ENCODE measurements at places on chromosomes 13 and 19. TPM values are rescaled to one million over a fixed set of nuclear protein-coding genes. Genes with fewer than 3 reads are reported as not detected.

The BCAM gene
- total RNA-seq, result 3.4 TPM

- no peak for DNase-seq
These were observed 71.5 kb downstream of the ARHGAP35 start for GRCh38 chr19:46932346-46932745.

The ZNF536 gene
- 3.5 TPM for total RNA-seq

The SLC25A41 gene
- total RNA-seq, result 0.44 TPM

GRCh38 chr19:51689751-51690453, 3.2 kb upstream of the SPACA6 start:
- peak; percentile 45 for DNase-seq

GRCh38 chr13:48113756-48114130, 18.8 kb upstream of the MED4 start:
- DNase-seq, result no peak

GRCh38 chr19:15629003-15629880, 11.5 kb upstream of the CYP4F3 start:
- DNase-seq, result peak; percentile 74

DNA sequence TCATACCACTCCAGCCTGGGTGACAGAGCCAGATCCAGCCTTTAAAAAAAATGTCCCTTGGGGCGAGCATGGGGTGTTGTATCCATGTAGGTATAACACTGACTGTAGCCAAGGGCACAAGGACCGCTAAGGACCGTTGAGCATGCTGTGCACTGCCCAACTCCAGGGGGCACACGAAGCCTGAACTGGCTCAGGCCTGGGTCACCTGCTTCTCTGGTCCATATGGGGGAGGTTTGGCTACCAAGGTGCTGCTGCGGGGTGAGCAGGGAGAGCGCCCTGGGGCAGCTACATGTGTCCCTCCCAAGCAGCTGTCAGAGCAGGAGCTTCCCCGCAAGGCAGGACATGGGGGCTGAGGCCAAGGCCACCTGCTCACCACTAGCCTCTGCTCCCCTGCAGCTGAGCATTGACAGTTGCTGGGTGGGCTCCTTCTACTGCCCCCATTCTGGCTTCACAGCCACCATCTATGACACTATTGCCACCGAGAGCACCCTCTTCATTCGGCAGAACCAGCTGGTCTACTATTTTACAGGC, 16.3 kb downstream of the CATSPERG start:
- DNase-seq, result no peak

The KIR2DL3 gene
- not detected for total RNA-seq

DNA sequence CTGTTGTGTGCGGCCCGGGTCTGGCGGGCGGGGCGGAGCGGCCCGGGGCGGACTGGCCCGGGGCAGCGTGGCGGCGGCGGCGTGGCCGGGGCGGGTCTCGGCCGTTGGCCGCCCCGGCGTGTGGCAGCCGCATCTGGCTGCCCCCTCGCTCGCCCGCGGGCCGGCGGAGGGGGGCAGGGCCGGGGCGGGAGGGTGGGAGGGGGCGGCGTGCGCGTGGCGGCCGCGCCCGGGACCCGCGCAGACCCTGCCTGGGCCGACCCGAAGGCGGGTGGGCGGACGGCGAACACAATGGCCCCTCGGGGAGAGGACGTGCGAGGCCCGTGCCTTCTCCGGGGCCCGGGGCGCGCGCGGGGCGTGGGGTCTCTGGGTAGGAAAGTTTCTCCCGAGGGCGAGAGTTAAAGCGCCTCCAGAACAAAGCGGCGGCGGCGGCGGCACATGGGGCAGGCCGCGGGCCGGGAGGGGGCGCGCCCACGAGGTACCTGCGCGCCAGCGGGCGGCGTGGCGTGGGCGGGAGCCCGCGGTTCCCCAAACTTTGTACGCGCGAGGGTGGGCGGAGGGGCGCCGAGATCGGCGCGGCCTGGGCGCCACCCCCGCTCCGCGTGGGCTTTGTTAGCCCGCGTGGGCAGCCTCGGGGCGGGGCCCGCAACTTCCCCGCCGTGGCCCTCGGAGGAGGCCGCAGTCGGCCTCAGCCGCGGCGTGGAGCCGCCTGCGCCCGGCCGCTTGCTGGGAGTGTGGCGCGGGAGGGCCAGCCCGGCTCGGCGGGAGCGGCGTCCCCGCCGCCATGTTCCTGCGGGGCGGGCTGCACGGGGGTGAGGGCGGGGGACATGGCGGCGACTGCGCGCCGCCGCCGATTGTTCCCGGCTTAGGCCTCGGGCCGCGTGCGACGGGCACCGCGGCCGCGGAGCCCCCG, 764 bp downstream of the MIR17HG start:
- DNase-seq, result peak; percentile 59

The CRTC1 gene
- 20.3 TPM for total RNA-seq

DNA sequence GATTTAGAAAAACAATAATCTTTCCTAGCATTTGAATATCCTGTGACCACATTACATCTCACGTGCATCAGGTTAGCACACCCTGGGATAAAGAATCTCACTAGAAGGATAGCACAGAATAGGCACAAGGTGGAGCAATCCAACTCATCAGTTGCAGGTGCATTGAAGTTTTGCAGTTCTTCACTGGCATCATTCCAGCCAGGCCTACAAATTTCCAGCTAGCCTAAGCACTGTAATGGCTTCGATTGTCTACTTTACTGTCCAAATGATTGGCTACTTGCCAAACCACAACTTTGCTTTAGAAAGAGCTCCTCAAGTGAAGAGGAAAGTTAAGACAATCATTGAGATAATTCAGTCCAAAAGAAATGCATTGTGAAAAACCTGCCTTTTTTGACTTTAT, 89.5 kb downstream of the SPRY2 start:
- DNase-seq, result peak; percentile 82

The SERP2 gene
- total RNA-seq, result 0.69 TPM

DNA sequence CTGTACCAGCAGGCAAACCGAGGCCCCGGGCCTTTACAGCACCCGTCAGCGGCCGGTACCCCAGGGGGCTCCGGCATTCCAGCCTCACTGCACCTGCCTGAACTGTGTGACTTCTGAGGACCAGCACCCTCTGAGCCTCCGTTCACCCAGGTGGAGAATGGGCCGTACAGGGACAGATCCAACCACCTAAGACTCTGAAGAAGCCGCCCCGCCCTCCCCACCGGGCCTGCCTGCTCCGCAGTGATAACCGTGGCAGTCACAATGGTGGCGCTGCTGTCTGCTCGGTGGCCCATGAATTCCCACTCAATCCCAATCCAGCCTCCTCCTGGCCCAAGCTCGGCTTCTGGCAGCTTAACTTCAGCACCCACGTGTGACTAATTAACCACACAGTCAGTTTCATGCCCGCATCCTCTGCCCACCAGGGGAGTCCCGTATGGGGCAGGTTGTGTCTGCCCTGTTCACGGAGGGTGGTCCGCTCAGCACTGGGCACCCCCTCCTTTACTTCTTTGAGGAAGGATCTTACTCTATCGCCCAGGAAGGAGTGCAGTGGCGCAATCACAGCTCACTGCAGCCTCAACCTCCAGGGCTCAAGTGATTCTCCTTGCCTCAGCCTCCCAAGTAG, 3.4 kb downstream of the TCF3 start:
- DNase-seq, result no peak

DNA sequence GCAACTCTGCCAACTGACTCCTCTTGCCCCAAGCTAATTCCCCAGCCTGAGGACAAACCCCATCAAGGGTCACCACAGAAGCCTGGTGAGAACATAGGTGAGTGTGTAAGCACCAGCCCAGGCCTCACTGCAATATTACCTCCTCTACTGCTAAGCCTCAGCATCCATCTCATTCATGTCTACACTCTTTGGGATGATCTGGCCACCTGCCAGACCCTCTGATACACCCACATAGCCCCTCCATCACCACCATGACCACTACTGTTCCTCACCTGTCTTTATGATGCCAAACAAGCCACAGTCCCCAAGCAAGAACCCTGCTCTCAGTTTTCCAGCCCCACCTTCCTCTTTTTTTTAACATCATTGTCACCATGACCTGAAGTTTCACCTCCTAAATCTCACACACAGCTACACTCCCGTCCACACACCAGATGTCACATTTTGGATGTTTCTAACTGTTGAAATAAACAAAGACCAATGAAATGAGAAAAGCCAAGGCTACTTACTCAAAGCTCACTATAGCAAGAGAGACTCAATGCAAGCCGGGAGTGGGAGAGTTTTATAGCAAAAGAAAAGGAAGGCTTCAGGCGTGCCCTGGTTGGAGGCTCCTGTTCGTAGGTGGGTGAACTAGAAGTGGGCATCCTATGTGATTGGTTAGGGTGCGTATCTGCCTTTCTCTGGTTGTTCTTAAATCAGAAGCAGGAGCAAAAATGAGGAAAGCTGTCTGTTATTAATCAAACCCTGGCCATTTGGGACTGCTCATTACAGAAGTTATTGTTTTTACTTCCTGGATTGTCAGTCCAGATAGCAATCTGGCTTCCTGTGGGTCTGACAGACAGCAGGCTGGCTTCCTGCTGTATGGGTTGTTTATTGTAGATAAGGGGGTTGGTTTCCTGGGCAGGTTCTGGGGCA, 2.0 kb downstream of the ZNF792 start:
- DNase-seq, result peak; percentile 95

The TMPRSS9 gene
- total RNA-seq, result not detected

- DNase-seq, result no peak
These were observed 7.2 kb upstream of the FCHO1 start for GRCh38 chr19:17743874-17744580.

The S1PR5 gene
- 1.1 TPM for total RNA-seq

DNA sequence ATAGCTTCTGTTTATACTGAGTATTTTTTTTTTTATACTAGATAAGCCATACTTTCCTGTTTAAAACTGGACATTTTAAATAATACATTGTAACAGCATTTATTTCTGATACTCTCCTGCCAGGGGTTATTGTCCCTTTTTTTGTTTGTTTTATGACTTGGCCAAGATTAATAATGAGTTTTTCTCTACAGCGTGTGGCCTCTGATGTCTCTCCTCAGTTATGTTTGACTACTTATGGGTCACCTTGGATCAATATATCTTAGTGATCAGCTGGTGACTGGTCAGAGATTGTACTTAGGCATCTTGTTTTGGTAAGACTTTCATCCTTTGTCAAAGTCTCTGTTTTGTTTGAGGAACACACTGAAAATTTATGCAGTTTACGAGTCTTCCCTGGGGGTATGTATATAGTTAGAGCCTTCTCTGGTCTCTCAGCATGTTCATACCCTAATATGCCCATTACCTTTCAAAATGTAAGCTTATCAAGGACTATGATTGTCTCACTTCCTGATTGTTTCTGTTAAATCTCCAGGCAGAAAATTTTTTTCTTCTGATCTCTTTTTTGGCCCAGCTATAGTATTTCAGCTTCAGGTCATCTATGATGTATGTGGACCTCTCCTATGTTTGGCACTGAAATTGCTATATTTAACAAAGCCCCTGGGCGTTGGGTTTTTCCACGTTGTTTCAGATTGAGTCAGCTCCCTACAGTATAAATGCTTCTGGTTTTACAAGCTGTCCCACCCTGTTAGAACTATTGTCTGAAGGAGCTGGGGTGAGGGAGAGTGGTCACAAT, 87.9 kb downstream of the URI1 start:
- no peak for DNase-seq

The NBEA gene
- total RNA-seq, result 4.2 TPM
